ENCODE measurements at places on chromosomes 5 and 9. TPM values are rescaled to one million over a fixed set of nuclear protein-coding genes. Genes with fewer than 3 reads are reported as not detected.

The KCNV2 gene
- total RNA-seq: not detected

The CEL gene
- not detected for total RNA-seq

DNA sequence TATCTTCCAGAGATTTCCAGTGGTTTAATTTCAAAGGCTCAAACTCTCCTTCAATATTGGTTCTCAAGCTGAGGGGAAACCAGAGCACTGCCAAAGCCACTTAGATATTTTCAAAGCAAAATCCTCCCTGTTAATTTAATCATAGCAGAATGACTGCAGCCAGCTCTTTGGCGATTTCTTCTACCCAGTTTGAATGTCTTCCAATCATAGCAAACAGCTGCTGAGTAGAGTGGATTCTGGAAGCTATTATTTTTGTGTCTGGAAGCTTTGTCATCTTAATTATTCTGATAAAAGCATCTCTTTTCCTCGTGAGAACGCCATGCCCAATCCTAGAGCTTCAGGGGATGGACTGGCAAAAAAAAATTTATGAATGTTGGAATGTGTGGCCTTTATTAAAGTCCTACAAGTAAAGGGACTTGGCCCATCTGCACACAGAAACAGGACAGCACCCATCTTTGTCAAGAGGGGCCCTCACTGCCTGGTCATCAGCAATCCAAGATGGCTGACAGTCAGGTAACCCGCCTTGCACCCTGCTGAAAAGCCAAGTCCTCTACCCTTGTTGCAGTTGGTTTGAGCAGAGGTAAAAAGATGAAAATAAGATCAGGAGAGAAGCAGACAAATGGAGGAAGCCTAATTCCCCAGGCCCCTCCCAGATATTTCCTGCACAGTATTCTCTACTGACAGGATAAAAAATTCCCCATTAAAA lies 125.1 kb downstream of the SUSD1 start:
- no peak for DNase-seq
- H3K36me3 ChIP-seq: no peaks in the 10 kb centered on the region
- peak overlapping the region; percentile 56 for H3K27ac ChIP-seq
- H3K4me3 ChIP-seq: no peak overlapping the region
- no peaks in the 10 kb centered on the region for H3K27me3 ChIP-seq
- peaks cover 29% of the 10 kb centered on the region for H3K4me1 ChIP-seq

GRCh38 chr9:91334053-91334452 lies 27.7 kb downstream of the AUH start:
- no peaks in the 10 kb centered on the region for H3K27me3 ChIP-seq
- no peaks in the 10 kb centered on the region for H3K36me3 ChIP-seq
- H3K4me1 ChIP-seq: no peaks in the 10 kb centered on the region
- no peak overlapping the region for H3K4me3 ChIP-seq
- H3K27ac ChIP-seq: no peak overlapping the region

DNA sequence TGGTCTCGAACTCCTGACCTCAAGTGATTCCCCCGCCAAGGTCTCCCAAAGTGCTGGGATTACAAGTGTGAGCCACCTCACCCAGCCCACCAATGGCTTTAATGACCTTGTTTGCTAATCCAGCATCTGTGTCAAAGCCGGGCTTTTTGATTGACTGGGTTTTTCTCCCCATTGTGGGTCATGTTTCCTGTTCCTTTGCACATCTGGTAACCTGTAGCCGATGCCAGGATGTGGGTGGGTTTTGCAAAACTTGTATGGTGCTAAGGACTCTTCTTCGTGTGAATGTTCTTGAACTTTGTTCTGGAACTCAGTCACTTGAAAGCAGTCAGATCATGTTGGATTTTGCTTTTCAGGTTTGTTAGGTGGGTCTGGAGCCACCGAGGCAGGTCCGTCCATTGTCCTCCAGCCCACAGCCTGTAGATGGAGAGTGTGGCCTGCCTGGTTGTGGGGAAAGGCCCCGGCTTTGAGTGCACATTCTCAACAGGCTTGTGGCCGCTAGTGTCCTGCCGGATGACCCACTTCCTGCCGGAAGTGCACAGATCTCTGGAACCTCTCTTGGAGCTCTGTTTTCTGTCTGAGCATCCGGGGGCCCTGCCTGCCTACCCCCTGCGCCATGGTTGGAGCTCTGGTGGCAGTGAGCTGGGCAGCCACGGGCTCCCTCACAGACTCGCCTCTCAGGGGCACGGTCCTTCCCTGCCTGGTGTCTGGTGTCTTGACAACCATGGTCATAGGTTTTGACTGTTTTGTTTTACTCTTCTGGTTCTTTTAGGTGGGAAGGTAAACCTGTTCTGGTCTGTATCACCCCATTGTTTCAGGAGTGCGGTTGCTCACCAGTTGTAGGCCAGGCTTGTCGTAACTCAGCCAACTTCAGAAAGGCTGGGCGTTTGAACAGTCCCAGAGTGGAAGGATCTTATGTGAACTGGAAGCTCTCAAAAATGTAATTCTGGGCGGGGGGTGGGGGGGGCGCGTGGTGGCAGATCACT lies 69.6 kb upstream of the CACNA1B start:
- no peak overlapping the region for H3K27ac ChIP-seq
- H3K27me3 ChIP-seq: no peaks in the 10 kb centered on the region
- no peak for DNase-seq
- H3K36me3 ChIP-seq: peaks cover 51% of the 10 kb centered on the region

DNA sequence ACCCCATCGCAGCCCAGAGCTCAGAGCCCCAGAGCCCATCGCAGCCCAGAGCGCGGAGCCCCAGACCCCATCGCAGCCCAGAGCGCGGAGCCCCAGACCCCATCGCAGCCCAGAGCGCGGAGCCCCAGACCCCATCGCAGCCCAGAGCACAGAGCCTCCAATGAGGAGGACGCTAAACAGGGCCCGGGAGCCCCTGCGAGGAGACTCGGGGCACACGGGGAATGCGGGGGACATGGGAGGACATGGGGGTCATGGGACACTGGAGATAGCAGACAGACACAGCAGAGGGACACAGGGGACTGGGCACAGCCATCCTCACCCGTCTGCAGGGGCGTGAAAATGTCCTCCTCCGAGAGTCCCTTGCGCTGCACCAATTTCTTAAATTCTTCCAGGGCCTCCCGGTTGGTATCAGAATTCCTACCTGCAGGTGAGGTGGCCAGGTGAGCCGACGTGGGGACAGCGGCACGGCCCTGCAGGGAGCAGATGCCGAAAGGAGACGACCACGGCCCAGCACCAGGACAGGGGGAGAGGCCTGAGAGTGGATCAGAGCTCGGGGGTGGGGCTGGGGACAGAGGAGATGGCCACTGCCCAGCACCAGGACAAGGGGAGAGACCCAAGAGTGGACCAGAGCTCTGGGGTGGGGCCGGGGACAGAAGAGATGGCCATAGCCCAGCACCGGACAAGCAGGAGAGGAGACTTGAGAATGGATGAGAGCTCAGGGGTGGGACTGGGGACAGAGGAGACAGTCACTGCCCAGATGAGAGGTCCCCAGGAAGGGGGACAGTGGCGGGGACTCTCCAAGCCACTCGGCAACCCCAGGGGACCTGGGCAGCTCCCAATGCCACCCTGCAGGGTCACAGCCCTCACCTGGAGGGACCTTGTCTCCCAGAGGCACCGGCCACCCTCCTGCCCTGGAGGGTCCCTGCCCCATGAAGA lies 2.8 kb downstream of the OBP2B start:
- H3K27me3 ChIP-seq: no peaks in the 10 kb centered on the region
- H3K27ac ChIP-seq: no peak overlapping the region
- no peak overlapping the region for H3K4me3 ChIP-seq
- DNase-seq: peak; percentile 50

DNA sequence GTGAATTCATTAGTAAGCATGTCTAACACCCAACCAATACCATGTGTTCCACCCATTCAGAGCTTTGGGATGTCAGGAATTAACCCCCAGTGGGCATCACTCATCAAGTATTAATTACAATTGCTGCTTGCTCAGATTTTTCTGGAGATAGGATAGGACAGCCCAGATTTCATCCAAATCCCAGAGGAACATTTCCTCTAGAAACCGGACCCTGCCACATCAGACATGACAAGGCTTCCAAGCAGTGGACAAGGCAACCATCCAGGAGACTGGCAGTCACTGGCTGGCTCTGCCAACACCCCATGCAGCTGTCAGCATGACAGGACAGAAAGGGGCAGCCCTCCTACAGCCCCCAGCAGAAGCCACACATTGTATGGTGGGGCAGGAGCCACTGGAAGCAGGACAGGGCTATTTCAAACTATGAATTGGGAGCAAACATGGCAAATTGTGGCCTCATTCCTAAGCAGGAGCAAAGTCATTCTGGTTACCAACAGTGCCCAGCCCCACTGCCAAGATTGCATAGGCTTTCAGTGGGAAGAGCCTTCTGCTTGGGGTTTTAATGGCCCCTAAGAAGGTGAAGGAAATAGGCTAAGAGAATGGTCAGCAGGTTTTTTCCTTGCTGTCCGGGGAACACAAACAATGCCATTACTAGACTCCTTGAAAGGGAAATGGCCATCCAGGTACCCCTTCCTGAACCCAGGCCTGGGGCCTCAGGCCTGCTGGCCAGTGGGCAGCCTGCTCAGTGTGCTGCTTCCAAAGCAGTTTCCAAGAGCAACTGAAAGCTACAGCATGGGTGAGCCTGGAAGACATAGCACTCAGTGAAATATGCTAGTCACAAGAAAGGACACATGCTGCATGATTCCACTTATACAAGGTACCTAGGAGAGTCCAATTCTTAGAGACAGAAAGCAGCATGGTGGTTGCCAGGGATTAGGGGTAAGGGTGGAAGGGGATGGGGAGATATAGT lies 294.7 kb upstream of the SLC30A5 start:
- DNase-seq: no peak
- no peak overlapping the region for H3K4me3 ChIP-seq

GRCh38 chr9:135126451-135127187 lies 39.2 kb downstream of the OLFM1 start:
- no peak for DNase-seq
- no peaks in the 10 kb centered on the region for H3K4me1 ChIP-seq
- H3K36me3 ChIP-seq: no peaks in the 10 kb centered on the region
- peaks cover 8% of the 10 kb centered on the region for H3K27me3 ChIP-seq

DNA sequence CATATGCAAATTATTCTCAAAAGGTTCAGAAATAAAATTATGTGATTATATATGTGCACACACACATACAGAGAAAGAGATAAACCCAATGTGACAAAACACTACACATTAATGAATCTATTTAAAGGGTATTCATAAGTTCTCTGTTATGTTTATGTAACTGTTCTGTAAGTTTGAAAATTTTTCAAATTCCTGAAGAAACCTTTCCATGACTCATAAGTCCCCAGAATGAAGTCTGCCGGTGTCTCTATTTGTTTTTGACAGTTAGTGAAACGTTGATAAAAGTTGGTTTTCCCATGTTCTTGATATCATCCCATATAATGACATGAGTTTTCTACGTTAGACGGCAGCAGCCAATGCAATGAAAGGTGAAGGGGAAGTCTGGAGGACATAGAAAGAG lies 199.5 kb upstream of the PUM3 start:
- no peaks in the 10 kb centered on the region for H3K4me1 ChIP-seq
- no peak overlapping the region for H3K27ac ChIP-seq
- H3K27me3 ChIP-seq: no peaks in the 10 kb centered on the region
- no peak overlapping the region for H3K4me3 ChIP-seq
- no peaks in the 10 kb centered on the region for H3K36me3 ChIP-seq
- DNase-seq: no peak

- H3K4me1 ChIP-seq: no peaks in the 10 kb centered on the region
- no peak overlapping the region for H3K4me3 ChIP-seq
- H3K27me3 ChIP-seq: no peaks in the 10 kb centered on the region
- H3K27ac ChIP-seq: no peak overlapping the region
Measured at GRCh38 chr9:17863213-17863883, 284.5 kb downstream of the SH3GL2 start.

DNA sequence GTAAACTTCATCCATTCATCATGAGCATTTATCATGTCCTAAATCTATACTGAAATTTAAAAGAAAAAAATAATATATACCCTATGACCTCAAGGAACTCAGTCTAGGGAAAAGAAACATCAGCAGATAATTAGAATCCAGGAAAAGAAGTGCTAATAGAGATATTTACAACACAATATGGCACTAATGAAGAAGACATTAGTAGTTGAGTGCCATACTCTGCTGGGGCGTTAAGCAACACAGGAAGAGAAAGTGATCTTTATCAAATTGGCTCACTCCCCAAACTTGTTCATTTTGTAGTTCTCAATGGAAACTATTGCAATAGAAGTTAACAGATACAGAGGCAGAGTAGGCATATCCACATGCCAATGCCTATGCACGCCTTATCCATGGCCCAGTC lies 27.5 kb downstream of the GABRA6 start:
- no peak overlapping the region for H3K27ac ChIP-seq
- DNase-seq: no peak

DNA sequence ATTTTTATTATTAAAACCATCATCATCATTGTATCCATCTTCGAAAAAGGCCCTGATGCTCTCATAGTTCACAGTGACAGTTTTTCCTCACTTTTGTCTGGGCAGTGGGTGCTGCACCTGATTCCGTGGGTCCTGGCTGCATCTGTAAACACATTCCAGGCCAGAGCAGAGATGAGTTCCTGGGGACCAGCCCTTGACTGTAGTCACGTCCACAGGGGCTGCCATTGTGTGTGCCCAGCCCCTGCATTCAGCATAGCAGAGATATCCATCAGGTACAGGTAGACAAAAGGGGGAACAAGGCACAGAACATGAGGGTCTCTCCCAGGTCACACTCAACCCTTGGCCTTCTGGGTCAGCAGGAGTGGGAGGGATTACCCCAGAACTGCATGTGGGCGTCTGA lies 189.0 kb downstream of the NR3C1 start:
- H3K27ac ChIP-seq: no peak overlapping the region
- peaks cover 9% of the 10 kb centered on the region for H3K4me1 ChIP-seq
- H3K27me3 ChIP-seq: no peaks in the 10 kb centered on the region

DNA sequence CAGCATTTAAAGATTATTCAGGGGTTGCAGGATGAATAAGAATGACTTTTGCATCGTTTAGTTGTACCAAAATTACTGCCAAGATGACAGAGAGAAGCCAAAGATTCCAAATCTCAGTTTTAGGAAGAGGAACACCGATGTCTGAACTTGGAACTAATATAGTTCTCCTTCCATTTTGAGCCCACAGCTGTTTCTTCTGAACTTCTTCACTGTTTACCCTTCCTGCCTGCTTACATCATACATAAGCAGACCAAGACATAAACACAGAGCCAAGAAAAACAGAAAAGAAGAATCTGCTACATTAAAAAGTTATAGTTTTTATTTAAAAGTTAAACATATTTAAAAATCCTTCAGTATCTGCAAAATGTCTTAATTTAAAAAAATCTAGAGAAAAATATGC lies 146.9 kb upstream of the RAPGEF1 start:
- no peak for DNase-seq
- H3K27ac ChIP-seq: no peak overlapping the region
- no peaks in the 10 kb centered on the region for H3K36me3 ChIP-seq
- no peaks in the 10 kb centered on the region for H3K4me1 ChIP-seq

DNA sequence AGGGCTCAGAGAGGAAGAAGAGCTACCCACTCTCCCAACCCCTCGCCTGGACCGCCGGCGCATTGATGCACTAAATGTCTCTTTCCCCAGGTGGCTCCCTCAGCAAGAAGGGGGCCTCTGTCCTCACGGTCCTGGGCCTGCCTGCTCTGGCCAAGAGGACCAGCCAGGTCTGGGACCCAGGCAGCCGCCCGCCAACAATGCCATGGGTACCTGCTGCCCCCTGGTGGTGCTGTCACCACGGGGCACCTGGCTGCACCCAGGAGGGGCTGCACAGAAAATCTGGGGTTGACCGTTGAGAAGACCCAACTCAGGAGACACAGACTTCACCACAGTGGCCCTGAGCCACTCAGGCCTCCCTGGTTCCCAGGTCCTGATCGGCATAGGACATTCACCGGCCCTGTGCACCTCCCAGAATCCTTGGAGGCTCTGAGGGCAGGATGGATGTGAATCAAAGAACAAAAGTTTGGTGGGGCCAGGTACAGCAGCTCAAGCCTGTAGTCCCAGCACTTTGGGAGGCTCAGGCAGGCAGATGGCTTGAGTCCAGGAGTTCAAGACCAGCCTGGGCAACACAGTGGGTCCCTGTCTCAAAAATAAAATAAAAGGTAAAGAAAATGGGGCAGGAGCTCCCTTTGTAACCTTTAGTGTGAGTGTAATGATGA lies 2.4 kb upstream of the VAV2 start:
- no peaks in the 10 kb centered on the region for H3K27me3 ChIP-seq
- H3K4me3 ChIP-seq: no peak overlapping the region
- H3K27ac ChIP-seq: no peak overlapping the region
- peak; percentile 87 for DNase-seq

Data from sigmoid colon (tissue), 7 donors.